ENCODE measurements at places on chromosomes 3 and 15. TPM values are rescaled to one million over a fixed set of nuclear protein-coding genes. Genes with fewer than 3 reads are reported as not detected.

GRCh38 chr3:25457671-25458419 is 29.8 kb downstream of the RARB start:
- no peak for DNase-seq

GRCh38 chr3:5448816-5449215 is 261.3 kb downstream of the EDEM1 start:
- DNase-seq = no peak

- peak; percentile 2 for DNase-seq
Measured at GRCh38 chr3:192409838-192410683, 317.3 kb downstream of the FGF12 start.

DNA sequence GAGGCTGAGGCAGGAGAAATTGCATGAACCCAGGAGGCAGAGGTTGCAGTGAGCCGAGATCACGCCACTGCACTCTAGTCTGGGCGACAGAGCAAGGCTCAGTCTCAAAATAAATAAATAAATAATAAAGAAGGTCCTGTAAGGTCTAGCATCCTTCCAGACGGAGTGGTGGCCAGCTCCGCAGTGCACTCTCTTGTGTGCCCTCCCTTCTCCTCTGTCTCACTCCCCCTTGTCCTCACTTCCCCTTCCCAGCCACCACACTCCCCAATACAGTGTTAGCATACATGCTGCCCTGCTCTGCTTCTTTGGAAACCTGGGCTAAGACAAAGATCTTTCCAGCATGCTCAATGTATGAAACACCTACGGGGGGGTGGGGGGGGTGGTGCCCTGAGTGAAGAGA is 3.4 kb upstream of the CLN6 start:
- no peak for DNase-seq

GRCh38 chr3:123658852-123659206 is 74.0 kb upstream of the HACD2 start:
- DNase-seq = peak; percentile 61

- DNase-seq = no peak
Measured at GRCh38 chr15:41648770-41649169, 11.4 kb upstream of the MGA start.

DNA sequence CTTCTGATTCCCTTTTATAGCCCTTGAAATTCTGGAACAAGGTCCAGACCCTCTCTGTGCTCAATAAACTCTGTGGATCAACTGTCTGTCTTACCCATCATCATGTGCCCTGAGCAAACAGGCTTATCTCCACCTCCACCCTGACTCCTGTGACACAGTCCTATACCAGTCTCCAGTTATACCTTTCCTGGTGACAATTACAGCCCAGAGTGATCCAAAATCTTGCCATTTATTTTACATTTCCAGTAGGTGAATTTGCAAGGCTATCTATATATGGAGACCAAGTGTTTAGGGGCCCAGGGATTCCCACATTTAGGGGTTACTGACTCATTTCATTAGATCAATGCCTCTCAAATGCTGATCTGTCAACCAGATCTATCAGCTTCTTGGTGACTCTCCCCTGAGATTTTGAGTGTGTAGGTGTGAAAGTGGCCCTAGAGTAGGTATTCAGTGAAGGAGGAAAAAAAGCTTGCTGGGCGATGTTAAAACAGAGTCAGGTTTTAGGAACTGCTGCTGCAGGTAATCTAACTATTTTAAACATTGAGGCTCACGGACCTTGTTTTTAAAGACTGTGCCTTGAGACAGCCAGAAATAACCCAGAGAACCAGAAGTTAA is 229.6 kb upstream of the WNT5A start:
- DNase-seq = no peak

DNA sequence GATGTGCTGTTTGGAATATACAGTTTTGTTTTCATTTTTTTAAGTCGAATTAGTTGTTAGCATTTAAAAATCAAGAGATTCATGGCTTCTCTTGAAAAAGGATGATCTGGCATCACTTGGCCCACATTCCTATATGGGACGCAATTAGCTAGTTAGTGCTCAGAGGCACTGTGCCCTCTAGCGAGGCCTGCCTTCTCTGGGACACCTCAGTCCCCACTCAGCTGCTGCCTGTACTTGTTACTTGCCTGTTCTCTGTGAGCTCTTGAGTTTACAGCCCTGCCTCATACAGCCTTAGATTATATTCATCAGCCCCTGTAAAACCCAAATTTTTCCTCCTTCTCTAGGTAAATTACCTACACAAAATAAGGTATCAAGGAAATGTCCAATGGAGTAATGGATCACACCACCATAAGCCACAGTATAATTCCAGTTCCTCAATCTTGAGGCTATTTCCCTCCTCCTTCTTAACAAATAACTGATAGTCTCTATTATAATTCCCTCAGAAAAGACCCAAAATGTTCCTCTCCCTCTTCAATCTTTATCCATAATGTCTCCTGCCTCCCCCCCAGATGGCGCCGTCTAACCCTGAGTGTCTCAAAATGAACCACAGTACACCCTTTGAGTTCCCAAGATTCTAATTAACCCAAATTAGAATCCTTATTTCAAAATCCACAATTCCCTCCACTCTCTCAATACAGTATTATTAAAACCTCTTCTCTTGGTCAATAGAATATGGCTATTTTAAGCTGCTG is 2.7 kb downstream of the ZMAT3 start:
- no peak for DNase-seq

- DNase-seq = no peak
Measured at GRCh38 chr3:53819163-53819868, 26.9 kb downstream of the CHDH start.

DNA sequence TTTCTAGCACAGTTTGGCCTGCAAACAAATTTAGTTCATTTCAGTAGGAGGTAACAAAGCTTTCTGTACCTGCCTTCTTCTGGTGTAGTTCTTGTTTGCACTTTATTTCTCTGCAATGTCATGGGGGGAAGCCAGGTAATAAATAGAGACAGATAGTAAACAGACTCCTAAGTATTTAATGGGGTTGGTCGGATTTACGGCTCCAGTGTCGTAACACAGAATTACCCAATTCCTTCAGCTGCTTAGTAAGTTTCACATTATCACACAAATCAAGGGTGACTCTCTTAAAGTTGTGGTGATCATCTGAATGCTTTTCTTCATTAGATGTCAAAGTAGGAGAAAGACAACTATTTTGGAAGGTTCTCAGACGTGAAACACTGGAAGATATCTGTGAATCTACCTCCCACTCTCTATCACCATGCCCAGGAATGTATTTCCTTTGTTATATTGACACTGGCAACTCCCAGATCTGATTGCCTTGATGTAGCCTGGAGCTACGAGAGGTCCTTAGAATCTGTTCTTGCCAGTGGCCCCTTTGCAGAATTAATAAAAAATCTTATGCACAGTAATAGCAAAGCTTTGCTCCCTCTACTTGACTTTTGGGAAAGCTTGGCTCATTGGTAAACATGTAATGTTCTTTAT is 25.0 kb upstream of the TMC3 start:
- no peak for DNase-seq

GRCh38 chr15:52016316-52016715 is 2.7 kb upstream of the MAPK6 start:
- DNase-seq = no peak

DNA sequence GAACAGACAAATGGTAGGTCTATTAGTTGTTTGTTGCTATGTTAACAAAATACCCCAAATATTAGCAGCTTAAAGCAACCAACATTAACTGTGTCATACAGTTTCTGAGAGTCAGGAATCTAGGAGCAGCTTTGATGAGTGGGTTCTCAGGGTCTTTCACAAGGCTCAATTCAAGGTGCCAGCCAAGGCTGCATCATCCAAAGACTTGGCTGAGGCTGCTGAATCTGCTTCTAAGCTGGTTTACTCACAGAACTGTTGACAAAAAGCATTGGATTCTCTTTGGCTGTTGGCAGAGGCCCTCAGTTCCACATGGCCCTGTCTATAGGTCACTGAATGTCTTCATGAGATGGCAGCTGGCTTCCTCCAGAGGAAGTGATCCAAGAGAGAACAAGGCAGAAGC is 40.3 kb upstream of the TSC22D2 start:
- DNase-seq = no peak

DNA sequence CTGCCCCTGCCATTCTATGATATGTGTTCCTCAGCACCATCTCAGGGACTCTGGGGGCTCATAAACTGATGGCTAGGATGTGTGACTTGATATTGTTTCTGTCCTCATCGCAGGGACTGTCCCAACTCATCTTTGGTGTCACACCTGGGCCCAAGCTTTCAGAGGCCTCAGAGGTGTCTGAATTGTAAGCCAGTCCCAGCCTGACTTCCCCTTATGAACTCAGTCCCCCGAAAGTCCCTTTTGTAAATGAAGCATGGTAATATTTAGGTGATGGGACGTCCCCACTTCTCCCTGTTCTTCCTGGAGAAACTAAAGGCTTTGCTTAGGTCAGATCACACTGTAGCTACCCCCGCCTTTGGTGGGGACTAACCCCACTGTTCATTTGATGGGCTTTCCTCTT is 142.4 kb upstream of the TLE3 start:
- DNase-seq = no peak

GRCh38 chr15:65723876-65724275 is 68.2 kb downstream of the DENND4A start:
- no peak for DNase-seq

DNA sequence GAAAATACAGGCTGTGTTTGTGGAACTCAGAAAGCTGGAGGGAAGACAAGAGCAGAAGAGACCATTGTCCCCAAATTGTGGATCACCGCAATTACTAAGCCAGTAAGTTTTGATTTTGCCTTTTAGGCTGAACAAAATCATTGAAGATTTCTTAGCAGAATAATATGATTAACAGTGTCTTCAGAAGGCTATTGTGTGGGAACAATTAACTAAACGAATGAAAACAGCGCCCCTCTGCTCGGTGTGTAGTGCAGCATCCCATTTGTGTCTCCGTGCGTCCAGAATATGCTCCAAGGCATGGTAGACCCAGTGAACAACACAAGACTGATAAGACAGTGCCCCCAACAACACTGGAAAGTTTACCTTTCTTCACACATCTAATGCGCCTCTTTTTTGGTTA is 71.2 kb downstream of the CRTC3 start:
- no peak for DNase-seq

- DNase-seq = no peak
Measured at GRCh38 chr3:152230370-152230769, 38.4 kb upstream of the MBNL1 start.

DNA sequence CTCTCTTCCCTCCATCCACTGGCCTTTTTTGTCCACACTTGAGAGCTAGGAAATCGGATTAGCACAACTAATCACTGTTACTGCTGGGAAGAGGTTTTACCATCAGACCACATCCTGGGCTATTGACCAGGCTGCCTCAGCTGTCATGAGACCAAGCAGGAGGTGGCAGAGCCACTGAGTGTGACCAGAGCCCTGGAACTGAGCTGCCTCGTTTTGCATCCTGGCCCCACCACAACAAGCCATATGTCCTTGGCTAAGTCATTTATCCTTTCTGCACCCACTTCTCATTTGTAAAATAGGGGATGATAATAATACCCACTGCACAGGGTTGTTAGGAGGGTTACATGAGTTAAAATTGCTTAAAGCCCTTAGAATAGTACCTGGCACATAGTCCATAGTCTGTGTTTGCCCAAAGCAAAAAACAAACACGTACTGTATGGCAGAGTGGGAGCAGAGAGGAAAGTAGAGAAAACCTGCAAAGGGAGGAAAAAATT is 34.1 kb downstream of the TMEM158 start:
- DNase-seq = no peak

- no peak for DNase-seq
Measured at GRCh38 chr15:78778422-78778821, 32.8 kb downstream of the ADAMTS7 start.

DNA sequence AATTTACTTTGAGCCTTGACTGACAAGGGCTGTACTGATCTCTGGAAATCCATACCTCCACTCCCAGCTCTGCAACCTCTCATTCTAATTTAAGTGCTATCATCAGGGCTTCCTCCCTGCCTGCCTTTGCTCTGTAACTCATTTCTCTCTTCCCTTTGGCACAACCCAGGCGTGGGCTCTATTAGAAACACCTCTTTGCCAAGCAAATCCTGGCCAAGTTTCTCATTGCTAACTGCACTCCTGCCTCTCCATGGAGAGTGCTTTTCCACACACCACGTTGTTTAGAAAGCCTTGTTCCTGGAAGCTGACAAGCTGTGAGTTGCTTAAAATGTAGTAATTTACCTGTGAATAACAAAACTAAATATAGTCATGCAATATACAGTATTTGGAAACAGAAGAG is 20.1 kb upstream of the FSTL1 start:
- peak; percentile 68 for DNase-seq

GRCh38 chr15:32690941-32691688 is 26.7 kb upstream of the GREM1 start:
- DNase-seq = no peak

GRCh38 chr3:30184091-30184810 is 422.1 kb upstream of the TGFBR2 start:
- DNase-seq = no peak

- no peak for DNase-seq
Measured at GRCh38 chr3:120852412-120852811, 55.6 kb upstream of the STXBP5L start.

DNA sequence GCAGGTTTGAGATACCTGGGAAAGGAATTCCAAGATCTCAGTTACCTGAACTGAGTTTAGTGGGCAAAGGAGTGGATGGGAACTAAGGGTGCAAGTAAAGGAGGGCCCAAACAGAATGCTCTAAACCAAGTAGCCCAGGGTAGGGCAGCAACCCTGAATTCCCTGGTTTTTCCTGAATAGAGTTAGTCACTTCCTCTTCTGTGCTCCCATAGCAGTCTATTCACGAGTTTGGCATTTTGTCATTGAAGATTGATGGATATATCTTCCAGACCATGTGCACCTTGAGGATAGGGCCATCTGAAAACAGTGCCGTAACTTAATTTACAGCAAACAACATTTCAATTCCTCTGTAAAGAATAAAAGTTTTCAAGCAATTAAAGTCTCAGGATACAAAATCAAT is 18.5 kb upstream of the PTX3 start:
- no peak for DNase-seq

GRCh38 chr3:38711321-38711720 is 61.8 kb upstream of the SCN5A start:
- no peak for DNase-seq

DNA sequence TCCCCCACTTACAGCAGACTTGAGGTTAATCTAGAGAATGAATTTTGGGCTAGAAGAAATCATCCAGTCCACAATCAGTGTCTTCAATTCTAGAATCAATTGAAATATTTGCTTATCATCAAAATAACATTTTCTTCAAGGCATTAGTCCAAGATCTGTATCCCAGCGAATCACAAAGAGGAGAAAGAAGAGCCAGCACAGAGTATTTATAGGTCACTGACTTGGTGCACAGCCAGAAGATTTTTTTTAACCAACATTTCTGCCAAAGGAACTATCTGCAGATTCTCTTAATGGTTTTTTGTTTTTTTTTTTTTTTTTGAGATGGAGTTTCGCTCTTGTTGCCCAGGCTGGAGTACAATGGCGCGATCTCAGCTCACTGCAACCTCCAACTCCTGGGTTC is 178.2 kb downstream of the TNIK start:
- DNase-seq = no peak

GRCh38 chr3:128906031-128906803 is 26.8 kb downstream of the ACAD9 start:
- no peak for DNase-seq

- peak; percentile 33 for DNase-seq
Measured at GRCh38 chr3:66577426-66578203, 76.8 kb upstream of the LRIG1 start.

PGBD4 gene
- total RNA-seq = 1.3 TPM

MASP1 gene
- total RNA-seq = 5.5 TPM

NFKBIZ gene
- total RNA-seq = 37.5 TPM

XCR1 gene
- total RNA-seq = not detected

STAC gene
- total RNA-seq = 4.7 TPM

PLCL2 gene
- total RNA-seq = 15.3 TPM

OCA2 gene
- total RNA-seq = 11.6 TPM

RAB6B gene
- total RNA-seq = 4.4 TPM

RARRES1 gene
- 37.5 TPM for total RNA-seq

APBA2 gene
- 7.7 TPM for total RNA-seq

LMAN1L gene
- total RNA-seq = not detected

MYL3 gene
- total RNA-seq = 1.8 TPM

ANKRD34C gene
- not detected for total RNA-seq
